D341Med (cell line): ENCODE measurements at places on chromosomes 4 and X.

DNA sequence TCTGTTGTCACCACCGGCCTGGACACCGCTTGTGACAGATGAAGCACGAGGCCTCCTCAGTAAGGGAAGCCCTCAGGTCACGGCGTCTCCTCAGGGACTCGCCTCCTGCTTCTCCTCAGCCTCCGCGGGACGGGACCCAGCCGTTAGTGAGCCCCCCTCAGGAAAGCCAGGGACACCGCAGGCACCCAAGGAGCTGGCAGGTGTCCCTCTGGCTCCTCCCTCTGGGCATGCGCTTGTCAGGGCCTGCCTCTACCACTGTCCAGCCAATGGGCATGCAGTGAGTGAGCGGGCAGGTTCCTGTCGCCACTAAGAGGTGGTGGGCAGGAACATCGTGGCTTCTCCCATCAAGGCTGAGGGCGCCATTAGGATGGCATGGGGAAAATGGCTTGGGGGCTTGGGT, 23.5 kb upstream of the CT55 start:
- peak; percentile 11 for DNase-seq

DNA sequence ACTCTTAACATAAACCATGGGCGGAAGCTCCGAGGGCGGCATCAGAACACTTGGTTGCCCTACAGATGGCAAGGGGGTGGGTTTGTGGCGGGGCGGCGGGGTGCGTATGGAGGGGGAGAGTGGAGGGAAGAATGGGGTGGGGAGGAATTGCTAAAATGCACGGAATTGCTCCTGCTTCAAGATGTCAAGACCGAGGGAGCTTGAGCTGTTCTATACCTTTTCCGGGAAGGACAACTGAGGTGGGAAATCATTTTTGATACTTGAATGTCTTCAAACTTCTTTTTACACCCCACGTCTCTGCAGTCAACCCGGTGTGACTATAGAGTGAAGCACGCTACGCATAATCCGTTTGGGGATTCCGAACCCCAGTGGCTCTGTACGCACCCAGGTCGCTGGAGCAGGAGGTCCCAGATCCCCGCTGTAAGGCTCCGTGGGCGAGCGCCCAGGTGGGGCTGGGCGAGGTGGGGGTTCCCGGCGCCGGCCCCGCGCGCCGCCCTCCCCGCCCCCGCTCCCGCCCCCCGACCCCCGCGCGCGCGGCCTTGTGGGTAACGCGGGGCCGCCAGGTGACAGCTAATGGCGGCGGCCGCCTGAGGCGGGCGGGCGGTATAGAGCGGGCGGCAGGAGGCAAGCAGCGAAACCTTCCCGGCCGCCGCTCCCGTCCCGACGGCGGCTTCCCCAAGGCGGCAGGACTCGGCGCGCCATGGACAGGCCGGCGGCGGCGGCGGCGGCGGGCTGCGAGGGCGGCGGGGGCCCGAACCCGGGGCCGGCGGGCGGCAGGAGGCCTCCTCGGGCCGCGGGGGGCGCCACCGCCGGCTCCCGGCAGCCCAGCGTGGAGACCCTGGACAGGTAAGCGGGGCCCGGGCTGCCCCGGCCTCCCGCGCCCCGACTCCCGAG, at the start of gene MTMR1:
Gene MTMR1, plus strand, starts transcription at position 566 of the 894 bp plus-strand sequence. Its CDS starts 135 bp downstream, at position 701.
- peak; percentile 82 for DNase-seq

DNA sequence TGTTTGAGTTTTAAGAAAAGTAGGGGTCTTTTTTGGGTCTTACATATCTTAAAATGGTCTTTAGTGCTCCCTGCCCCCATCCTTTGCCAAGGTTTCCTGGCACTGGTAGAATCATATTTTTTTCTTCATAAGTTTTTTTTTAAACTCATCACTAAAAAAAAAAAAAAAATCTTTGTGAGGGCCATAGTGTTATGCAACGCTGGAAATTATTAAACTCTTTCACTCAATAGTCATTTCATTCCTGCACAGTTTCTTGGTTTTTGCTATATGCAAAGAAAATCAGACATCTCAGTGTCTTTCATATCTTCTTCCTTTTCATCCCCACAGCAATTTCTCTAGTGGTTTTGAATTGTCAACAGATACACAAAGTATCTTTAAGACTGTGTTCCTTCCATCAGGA, 95.6 kb downstream of the TMA16 start:
- no peak for DNase-seq

- no peak for DNase-seq
Observed at GRCh38 chr4:68148800-68149685, 19.4 kb upstream of the TMPRSS11F start.

- no peak for DNase-seq
Observed at GRCh38 chr4:168588916-168589531, 92.2 kb downstream of the PALLD start.

DNA sequence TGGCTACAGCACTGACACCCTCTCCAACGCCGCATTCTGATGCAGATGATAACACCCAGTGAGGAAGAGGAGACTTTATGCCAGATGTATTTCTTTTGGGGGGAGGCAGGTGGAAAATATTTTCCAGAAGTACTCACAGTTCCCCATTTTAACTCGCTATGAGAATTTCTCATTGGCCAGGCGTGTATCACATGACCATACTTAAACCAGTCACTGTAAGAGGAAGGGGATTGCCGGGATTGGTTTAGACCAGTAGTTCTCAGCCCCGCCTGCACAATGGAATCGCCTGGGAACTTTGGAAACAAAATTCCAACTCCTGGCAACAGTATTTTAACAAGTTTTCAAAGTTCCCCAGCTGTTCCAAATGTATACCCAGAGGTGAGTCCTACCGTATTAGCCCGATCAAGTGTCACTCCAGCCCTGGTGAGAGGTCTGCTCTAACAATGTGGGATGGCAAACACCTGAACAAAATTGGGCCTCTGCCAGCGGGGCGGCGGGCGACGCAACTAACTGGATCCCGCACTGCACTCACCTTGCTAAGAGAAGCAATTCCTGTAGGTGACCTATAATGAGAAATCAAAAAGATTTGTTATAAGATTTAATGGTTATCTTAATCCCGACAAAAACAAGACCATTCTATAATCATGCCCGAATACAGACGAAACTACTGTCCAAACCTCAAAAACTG, 2.9 kb upstream of the MSL3 start:
- no peak for DNase-seq
